ENCODE measurements at places on chromosomes 1 and 21. TPM values are rescaled to one million over a fixed set of nuclear protein-coding genes. Genes with fewer than 3 reads are reported as not detected.

GRCh38 chr1:247496581-247497285 lies 38.8 kb upstream of the OR2B11 start:
- no peaks in the 10 kb centered on the region for H3K4me1 ChIP-seq
- H3K27ac ChIP-seq: no peak overlapping the region
- no peak overlapping the region for H3K4me3 ChIP-seq
- no peaks in the 10 kb centered on the region for H3K27me3 ChIP-seq
- DNase-seq: no peak

- no peaks in the 10 kb centered on the region for H3K4me1 ChIP-seq
- no peaks in the 10 kb centered on the region for H3K27me3 ChIP-seq
Measured at GRCh38 chr21:44255511-44255981, 6.2 kb downstream of the DNMT3L start.

DNA sequence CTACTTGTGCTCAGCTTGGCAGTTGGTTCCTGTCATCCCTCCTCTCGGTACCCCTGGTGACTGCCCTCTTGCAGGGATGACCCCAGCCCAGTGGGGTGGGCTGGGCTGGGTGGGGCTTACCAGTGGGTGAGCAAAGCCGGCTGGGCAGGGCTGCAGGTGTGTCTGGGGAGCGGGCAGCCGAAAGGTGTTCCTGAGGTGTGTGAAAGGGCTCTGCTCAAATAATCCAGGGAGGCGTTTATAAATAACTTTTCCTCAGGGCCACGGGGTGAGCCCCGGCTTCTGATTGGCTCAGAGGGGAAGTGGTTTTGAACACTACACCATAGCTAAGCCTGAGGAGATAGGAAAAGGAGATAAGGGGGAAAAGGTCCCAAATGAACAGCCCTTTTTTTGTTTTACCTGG lies at the start of gene SLC26A9:
SLC26A9 (minus strand) TSS at position 212 of the 400 bp plus-strand sequence. CDS start 7,636 bp downstream, outside the sequence.
- no peaks in the 10 kb centered on the region for H3K36me3 ChIP-seq
- no peaks in the 10 kb centered on the region for H3K27me3 ChIP-seq
- H3K4me1 ChIP-seq: peaks cover 39% of the 10 kb centered on the region
- H3K4me3 ChIP-seq: no peak within 1 kb of the TSS
- no peak for DNase-seq
- no peak within 1 kb of the TSS for H3K27ac ChIP-seq

TMEM51 gene
- 23.8 TPM for polyA plus RNA-seq

RGS8 gene
- polyA plus RNA-seq: 0.14 TPM

SHISAL2A gene
- polyA plus RNA-seq: not detected

GJB3 gene
- not detected for polyA plus RNA-seq
